ENCODE measurements at places on chromosomes 4 and X. TPM values are rescaled to one million over a fixed set of nuclear protein-coding genes. Genes with fewer than 3 reads are reported as not detected.

Gene ADH1A
- total RNA-seq: not detected

Gene CFAP47
- not detected for total RNA-seq

Gene P2RY4
- not detected for total RNA-seq

Gene NEIL3
- total RNA-seq: 7.1 TPM

Gene VCX
- total RNA-seq: not detected

Gene NPFFR2
- total RNA-seq: not detected

Gene MAGEA11
- not detected for total RNA-seq

Gene CXCL11
- total RNA-seq: 0.20 TPM

Gene GUCY1A1
- not detected for total RNA-seq

Gene TCEAL3
- 15.9 TPM for total RNA-seq

Gene LNX1
- 0.06 TPM for total RNA-seq

Gene SHOX
- 0.02 TPM for total RNA-seq

Gene RBM46
- not detected for total RNA-seq

Gene WDFY3
- 5.7 TPM for total RNA-seq

Gene CXCL5
- 31.0 TPM for total RNA-seq

Gene PASD1
- total RNA-seq: not detected

Gene SMIM31
- total RNA-seq: 0.05 TPM

Gene CYLC1
- not detected for total RNA-seq

Gene USP27X
- total RNA-seq: 4.4 TPM

Gene KIF4A
- total RNA-seq: 24.0 TPM

Gene RGS12
- 10.7 TPM for total RNA-seq

Gene CHRNA9
- total RNA-seq: 0.98 TPM

Gene HS6ST2
- 0.07 TPM for total RNA-seq

Gene EGFL6
- total RNA-seq: not detected

Gene PITX2
- 0.63 TPM for total RNA-seq

Gene RTL3
- total RNA-seq: 0.15 TPM

Gene MAP7D3
- 12.4 TPM for total RNA-seq

Gene SLC38A5
- total RNA-seq: 0.16 TPM

Gene TMSB15A
- total RNA-seq: 0.81 TPM

Gene KDR
- total RNA-seq: 0.10 TPM

Gene TXK
- 0.16 TPM for total RNA-seq

Gene RAB40A
- total RNA-seq: 0.10 TPM

Gene FDCSP
- total RNA-seq: not detected

Gene CAMK2D
- total RNA-seq: 13.7 TPM

Gene DGKK
- not detected for total RNA-seq

Gene FAM47A
- not detected for total RNA-seq

Gene LRIT3
- total RNA-seq: 0.02 TPM
